ENCODE measurements at places on chromosomes 6 and 20.

DNA sequence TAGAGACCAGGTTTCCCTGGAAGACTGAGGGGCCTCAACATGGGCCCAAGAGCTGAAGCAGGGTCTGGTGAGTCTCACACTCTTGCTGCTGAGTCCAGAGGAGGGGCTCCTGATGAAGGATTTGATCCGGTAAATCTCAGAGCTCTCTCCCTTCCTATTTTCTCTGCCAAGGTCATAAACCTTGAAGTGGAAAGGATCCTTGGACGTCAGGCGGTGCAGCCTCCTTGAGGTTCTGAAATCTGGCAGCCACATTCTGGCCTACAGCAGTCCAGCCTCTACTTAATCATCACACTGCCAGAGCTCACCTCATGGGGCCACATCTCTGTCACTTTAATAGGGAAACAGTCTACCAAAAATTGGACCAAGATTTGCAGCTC, 24.0 kb downstream of the ACSS1 start:
- DNase-seq: no peak

GRCh38 chr6:104253236-104253635, 606.5 kb downstream of the HACE1 start:
- no peak for DNase-seq

DNA sequence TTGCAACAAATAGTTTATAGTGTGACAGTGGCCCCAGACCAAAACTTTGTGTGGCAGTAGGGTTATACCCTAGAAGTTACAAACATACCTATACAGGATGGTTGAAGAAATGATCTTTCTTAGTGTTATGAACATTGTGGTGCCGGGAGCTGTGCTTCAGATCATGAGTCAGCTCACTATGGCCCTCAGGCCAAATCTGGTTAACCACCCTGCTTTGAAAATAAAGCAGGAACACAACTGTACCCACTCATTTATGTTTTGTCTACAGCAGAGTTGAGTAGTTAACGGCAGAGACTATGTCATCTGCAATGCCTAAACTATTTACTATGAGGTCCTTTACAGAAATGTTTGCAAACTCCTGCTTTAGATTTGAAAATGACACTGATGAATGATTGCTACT, 24.3 kb downstream of the AKAP7 start:
- DNase-seq: no peak

GRCh38 chr6:101393829-101394251, 332 bp downstream of the GRIK2 start:
- no peak for DNase-seq

GRCh38 chr6:138576313-138576712, 77.0 kb upstream of the NHSL1 start:
- DNase-seq: no peak

DNA sequence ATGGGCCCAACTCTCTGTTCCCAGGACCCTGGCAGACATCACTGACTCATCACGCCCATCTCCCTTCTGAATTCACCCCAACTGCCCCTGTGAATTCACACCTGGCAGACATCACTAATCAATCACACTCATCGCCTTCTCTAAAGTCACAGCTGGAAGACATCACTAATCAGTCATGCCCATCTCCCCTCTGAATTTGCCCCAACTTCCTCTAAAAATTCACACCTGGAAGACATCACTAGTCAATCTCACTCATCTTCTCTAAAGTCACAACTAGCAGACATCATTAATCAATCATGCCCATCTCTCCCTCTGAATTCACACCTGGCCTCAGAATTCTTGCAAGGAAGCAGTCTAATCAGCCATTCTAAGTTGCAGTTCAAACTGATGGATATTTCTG, 111.1 kb downstream of the FOXA2 start:
- no peak for DNase-seq
